ENCODE measurements at places on chromosomes 3 and 15. TPM values are rescaled to one million over a fixed set of nuclear protein-coding genes. Genes with fewer than 3 reads are reported as not detected.

The ADCY5 gene
- total RNA-seq: 73.0 TPM

The PAQR5 gene
- total RNA-seq: 1.6 TPM

The CFAP20DC gene
- 1.3 TPM for total RNA-seq

The IL16 gene
- 7.5 TPM for total RNA-seq
